ENCODE measurements at places on chromosomes 4 and X.

GRCh38 chrX:30762755-30763154 lies 109.5 kb downstream of the GK start:
- DNase-seq, result no peak

DNA sequence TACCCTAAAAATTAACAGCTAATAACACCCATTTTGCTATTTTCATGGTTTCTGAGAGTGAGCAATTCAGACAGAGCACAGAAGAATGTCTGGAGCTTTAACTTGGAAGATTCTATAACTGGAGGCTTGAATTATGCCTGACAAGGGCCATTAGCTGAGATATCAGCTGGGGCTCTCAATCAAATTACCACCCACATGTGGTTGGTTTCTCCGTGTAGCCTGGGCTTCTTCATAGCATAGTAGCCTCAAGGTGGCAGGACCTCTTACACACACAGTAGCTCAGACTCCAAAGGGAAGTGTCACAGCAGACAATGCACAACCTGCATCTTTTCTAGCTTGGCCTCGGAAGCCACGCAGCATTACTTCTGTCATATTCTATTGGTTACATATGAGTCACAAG lies 127.3 kb downstream of the EFHC2 start:
- DNase-seq, result no peak

DNA sequence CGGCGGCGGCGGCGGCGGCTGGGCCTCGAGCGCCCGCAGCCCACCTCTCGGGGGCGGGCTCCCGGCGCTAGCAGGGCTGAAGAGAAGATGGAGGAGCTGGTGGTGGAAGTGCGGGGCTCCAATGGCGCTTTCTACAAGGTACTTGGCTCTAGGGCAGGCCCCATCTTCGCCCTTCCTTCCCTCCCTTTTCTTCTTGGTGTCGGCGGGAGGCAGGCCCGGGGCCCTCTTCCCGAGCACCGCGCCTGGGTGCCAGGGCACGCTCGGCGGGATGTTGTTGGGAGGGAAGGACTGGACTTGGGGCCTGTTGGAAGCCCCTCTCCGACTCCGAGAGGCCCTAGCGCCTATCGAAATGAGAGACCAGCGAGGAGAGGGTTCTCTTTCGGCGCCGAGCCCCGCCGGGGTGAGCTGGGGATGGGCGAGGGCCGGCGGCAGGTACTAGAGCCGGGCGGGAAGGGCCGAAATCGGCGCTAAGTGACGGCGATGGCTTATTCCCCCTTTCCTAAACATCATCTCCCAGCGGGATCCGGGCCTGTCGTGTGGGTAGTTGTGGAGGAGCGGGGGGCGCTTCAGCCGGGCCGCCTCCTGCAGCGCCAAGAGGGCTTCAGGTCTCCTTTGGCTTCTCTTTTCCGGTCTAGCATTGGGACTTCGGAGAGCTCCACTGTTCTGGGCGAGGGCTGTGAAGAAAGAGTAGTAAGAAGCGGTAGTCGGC lies 528 bp downstream of the FMR1 start:
- DNase-seq, result no peak

- DNase-seq, result no peak
Observed at GRCh38 chr4:146522869-146523205, 1.1 kb upstream of the SLC10A7 start.

DNA sequence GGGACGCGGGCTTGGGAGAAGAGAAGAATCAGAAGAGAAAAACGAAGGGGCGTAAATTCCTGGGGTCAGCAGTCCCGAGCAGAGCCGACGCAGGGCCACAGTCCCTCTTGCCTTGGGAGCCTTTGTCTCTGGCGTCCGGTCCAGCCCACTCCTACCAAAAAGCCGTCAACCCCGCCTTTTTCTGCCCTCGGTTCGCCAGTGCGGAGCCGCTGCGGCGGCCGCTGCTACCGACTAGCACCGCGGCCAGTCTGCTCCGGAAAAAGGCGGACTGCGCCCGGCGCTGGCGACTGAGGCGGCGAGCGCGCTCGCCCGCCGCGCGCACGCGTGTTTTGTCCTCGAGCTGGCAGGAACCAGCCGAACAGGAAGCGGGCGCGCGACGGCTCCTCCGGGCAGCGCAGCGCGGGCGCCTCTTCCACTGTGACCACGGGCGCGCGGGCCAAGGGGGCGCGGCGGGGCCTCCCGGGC lies 502 bp downstream of the HNRNPDL start:
- DNase-seq, result no peak
